Activated CD4-positive, alpha-beta memory T cell treated with anti-CD3 and anti-CD28 coated beads for 36 hours (primary cell): ENCODE measurements at places on chromosomes 5 and 9. TPM values are rescaled to one million over a fixed set of nuclear protein-coding genes. Genes with fewer than 3 reads are reported as not detected.

DNA sequence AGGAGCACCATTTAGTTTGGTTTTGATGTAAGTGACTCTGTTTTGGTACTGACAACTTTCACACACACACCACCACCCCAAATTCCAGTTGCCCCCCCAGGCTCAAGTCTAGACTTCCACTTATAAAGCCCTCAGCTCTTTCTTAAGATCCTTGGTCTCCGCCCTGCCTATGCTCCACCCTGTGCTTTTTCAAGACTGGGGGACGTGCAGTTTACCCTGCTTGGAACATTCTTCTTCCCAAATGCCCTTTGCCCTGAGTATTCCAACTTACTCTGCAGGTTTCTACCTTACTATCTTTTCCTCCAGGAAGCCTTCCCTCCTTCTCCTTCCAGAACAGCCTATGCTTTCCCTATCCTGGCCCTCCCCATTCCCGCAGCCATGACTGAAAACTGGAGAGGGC, 1.5 kb upstream of the TRIM14 start:
- DNase-seq, result no peak

DNA sequence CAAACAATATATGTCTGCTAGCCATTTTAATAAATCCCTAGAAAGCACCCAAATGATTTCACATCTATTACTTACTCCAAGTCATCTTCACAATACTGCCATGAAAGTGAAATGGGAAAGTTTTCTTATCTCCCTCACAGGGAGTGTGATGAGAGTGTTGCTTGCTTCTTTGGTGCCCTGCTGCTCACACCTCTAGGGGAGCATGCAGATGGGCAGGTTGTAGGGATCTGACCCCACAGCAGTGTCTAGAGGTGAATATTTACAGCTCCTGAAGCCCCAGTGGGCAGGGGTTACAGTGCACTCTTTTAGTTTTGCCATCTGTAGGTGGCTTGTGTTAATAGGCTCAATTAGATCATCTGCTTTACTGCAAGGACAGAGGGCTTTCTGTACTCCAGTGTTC, 173.2 kb downstream of the GABRG2 start:
- no peak for DNase-seq

- DNase-seq, result no peak
These were observed 221.3 kb downstream of the NPR3 start for GRCh38 chr5:32932241-32932935.

GRCh38 chr9:101073122-101073521, 44.6 kb downstream of the PLPPR1 start:
- no peak for DNase-seq

DNA sequence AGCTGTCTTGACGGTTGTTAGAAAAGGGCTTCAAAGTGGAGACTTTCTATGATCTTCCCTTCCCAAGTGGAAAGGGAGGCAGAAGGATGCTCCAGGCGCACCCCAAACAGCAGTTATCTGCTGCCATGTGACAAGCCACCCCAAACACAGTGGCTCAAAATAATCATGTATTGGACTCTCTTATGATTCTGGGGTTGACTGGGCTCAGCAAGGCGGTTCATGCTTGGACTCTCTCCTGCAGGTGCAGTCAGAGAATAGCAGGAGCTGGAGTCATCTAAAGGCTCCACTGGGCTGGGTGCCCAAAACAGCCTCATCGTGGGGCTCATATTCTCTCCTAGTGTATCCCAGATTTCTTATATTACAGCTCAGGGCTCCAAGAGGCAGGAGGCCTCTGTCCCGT, 177.6 kb upstream of the IER5L start:
- no peak for DNase-seq

GRCh38 chr5:77266291-77266690, 55.8 kb downstream of the PDE8B start:
- DNase-seq, result no peak

- DNase-seq, result no peak
These were observed 39.4 kb upstream of the KIF2A start for GRCh38 chr5:62266573-62266972.

The TUSC1 gene
- not detected for total RNA-seq

The LMAN2 gene
- total RNA-seq, result 98.3 TPM
